ENCODE measurements at places on chromosomes 12 and 14.

- no peak for DNase-seq
- H3K4me3 ChIP-seq: no peak overlapping the region
Observed at GRCh38 chr12:12909228-12909994, 18.0 kb downstream of the GPRC5A start.

DNA sequence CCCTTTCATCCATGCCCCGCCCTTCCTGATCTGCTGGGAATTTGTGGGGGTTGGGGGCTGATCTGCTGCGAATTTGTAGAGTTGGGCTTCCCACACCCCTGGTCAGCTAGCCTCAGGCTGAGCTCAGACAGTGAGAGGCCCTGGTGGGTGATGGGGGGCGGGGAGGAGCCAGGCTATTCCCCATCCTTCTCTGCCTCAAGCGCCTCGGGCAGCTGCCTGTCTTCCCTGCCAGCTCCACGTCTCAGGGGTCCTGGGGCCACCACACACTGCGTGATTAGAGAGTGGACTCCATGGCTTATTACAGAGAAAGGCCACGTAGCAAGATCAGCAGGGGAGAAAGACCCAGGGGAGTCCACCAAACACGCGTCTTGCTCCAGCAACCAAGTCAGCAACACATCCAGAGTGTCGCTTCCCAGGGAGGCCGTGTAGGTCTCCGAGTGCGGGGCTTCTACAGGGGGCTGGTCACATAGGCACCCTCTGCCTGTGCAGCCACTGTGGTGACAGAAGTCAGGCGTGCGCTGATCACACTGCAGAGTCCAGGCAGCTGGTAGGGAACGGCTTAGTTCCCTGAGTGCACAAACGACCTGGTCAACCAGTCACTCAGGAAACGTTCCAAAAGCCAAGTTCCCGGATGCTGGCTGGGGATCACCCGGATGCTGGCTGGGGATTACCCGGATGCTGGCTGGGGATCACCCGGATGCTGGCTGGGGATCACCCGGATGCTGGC, 254.4 kb upstream of the SFSWAP start:
- no peaks in the 10 kb centered on the region for H3K4me1 ChIP-seq
- no peaks in the 10 kb centered on the region for H3K36me3 ChIP-seq
- no peak overlapping the region for H3K4me3 ChIP-seq
- DNase-seq: no peak
- H3K27me3 ChIP-seq: no peaks in the 10 kb centered on the region

DNA sequence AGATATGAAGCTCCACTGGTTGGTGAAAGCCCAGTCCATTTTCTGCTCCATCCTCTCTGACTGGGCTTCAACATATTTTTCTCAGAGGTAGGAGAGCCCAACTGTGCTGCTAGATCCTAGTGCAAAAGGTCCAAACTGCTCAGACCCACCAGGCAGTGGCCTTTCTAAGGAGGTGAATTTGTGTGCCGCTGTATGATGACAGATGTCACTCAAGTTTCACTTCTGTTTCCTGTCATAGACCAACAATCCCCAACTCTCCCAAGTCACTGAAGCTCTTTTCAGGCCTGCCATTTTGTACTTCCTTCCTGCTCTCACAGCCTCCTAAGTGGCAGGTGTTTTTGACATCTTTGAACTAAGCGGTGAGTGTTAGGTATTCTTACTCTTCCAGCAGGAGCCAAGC, 16.4 kb upstream of the RNASE4 start:
- no peak for DNase-seq
- H3K36me3 ChIP-seq: no peaks in the 10 kb centered on the region
- peaks cover 6% of the 10 kb centered on the region for H3K27me3 ChIP-seq
- no peak overlapping the region for H3K27ac ChIP-seq
- H3K4me3 ChIP-seq: no peak overlapping the region

GRCh38 chr14:68815298-68816182, 22.7 kb upstream of the ZFP36L1 start:
- H3K4me3 ChIP-seq: no peak overlapping the region
- DNase-seq: no peak
- peak overlapping the region; percentile 93 for H3K27ac ChIP-seq
- peaks cover 37% of the 10 kb centered on the region for H3K4me1 ChIP-seq

GRCh38 chr12:58504143-58504938, 416.0 kb downstream of the LRIG3 start:
- no peaks in the 10 kb centered on the region for H3K36me3 ChIP-seq
- no peak for DNase-seq
- H3K4me3 ChIP-seq: no peak overlapping the region
- H3K4me1 ChIP-seq: no peaks in the 10 kb centered on the region
- no peak overlapping the region for H3K27ac ChIP-seq
- no peaks in the 10 kb centered on the region for H3K27me3 ChIP-seq

DNA sequence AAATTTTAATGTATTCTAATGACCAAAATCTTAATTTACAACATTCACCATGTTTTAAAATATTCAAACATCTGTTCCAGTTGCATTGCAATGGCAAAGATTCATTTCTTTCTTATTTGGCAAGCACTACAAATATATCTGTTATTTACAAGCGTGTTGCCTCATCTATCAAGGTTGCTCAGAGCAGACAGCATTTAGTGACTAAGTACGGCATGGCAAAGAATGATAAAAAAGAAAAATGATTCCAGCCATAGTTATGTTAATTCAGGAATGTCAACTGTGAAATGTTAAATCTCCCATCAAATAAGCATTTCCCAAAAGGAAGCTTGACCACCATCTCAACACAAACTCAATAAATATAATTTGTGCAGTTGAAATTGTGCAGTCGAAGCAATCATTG, 312.1 kb downstream of the SEC23A start:
- no peak overlapping the region for H3K4me3 ChIP-seq
- H3K4me1 ChIP-seq: no peaks in the 10 kb centered on the region
- H3K27me3 ChIP-seq: no peaks in the 10 kb centered on the region
- H3K27ac ChIP-seq: no peak overlapping the region
- no peaks in the 10 kb centered on the region for H3K36me3 ChIP-seq

DNA sequence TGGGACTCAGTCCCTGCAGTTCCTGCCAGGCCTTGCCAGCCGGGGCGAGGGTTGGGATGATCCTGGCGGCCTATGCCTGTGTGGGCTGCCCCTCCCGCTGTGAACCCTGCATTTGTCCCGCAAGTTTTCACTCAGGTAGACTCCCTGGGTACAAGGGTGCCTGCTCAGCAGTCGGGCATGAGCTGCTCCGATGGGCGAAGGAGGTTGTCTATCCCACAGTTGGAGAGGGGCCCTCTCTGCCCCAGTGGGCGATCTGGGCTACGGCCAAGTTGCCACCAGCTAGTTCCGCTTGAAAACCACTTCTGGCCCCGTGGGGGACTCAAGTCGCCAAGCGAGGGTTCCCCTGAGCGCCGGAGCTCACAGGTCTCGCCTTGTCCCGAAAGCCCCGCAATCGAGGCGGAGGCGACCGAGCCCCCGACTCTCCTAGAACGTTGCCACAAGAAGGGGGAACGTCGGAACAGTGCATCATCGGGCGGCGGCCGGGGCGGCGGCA, 365 bp upstream of the TPI1 start:
- H3K4me3 ChIP-seq: peak overlapping the region; percentile 59
- no peak for DNase-seq
- no peaks in the 10 kb centered on the region for H3K27me3 ChIP-seq
- peaks cover 14% of the 10 kb centered on the region for H3K4me1 ChIP-seq
- H3K27ac ChIP-seq: no peak overlapping the region
- H3K36me3 ChIP-seq: peaks cover 59% of the 10 kb centered on the region

GRCh38 chr12:86623267-86623666, 367.1 kb upstream of the MGAT4C start:
- H3K36me3 ChIP-seq: no peaks in the 10 kb centered on the region
- H3K4me3 ChIP-seq: no peak overlapping the region
- H3K27ac ChIP-seq: no peak overlapping the region
- no peaks in the 10 kb centered on the region for H3K27me3 ChIP-seq
- H3K4me1 ChIP-seq: no peaks in the 10 kb centered on the region
- no peak for DNase-seq

DNA sequence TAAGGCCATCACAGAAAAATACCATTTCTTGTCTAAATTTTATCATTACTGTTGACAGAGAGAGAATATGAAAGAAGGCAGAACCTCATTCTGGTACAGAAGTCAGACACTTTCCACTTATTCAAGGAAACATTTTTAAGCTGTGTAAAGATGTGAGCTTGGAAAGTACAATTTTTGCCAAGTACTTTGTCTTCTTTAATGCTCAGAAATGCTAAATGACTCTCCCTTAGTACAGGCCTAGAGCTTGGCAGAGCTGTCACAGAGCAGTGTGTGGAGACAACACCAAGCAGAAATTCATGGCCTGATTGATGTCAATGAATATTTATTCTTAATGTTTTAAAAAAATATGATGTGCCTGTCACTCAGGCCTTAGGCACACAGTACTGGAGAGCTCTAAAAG, 20.7 kb downstream of the NT5DC3 start:
- DNase-seq: no peak
- H3K36me3 ChIP-seq: no peaks in the 10 kb centered on the region
- H3K4me1 ChIP-seq: no peaks in the 10 kb centered on the region
- H3K27me3 ChIP-seq: no peaks in the 10 kb centered on the region

- peaks cover 14% of the 10 kb centered on the region for H3K4me1 ChIP-seq
- no peaks in the 10 kb centered on the region for H3K27me3 ChIP-seq
- H3K27ac ChIP-seq: no peak overlapping the region
- DNase-seq: peak; percentile 98
- H3K4me3 ChIP-seq: no peak overlapping the region
Observed at GRCh38 chr14:95307402-95308041, 12.2 kb downstream of the CLMN start.

- no peak overlapping the region for H3K27ac ChIP-seq
- H3K4me3 ChIP-seq: no peak overlapping the region
- no peak for DNase-seq
- H3K36me3 ChIP-seq: peaks cover 2% of the 10 kb centered on the region
- H3K4me1 ChIP-seq: no peaks in the 10 kb centered on the region
- no peaks in the 10 kb centered on the region for H3K27me3 ChIP-seq
Observed at GRCh38 chr14:59013672-59014298, 174.7 kb upstream of the DAAM1 start.

- H3K4me3 ChIP-seq: no peak overlapping the region
- no peaks in the 10 kb centered on the region for H3K27me3 ChIP-seq
- no peaks in the 10 kb centered on the region for H3K4me1 ChIP-seq
- H3K36me3 ChIP-seq: no peaks in the 10 kb centered on the region
- H3K27ac ChIP-seq: no peak overlapping the region
Observed at GRCh38 chr14:88521818-88522217, 33.0 kb downstream of the PTPN21 start.
